Adrenal gland (tissue), 19 donors: ENCODE measurements at places on chromosomes 6 and 20. TPM values are rescaled to one million over a fixed set of nuclear protein-coding genes. Genes with fewer than 3 reads are reported as not detected.

GSTA3 gene
- total RNA-seq: 53.1 TPM

DNA sequence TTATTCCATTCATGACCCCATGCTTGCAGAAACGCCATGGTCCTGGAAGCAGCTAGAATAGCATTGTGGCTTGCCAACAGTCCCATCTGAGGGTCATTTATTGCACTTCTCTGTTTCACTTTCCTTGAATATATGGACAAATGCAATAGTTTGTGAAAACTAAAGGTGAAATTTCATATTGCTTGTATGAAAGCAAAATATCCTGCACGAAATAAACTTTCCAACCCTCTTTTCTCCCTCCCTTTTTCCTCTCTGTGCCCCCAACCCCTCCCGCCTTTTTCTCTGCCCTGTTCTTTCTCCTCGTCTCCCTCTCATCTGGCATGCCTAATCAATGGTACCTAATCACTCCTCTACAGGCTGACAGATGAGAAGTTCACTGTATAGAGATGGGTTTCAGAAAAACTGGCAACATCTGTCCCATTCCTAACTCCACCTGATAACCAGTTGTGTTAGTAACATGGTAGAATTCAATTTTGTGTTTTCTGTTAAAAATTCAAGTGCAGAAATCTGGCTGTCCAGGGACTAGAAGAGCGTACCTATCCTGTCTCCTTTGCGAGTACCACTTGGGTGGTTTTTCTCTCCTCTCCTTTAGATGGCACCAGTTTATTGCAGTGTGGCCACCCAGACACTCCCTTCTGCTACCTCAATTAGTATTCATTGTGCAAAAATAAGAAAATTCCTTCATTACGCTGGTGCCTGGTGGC is 198.6 kb downstream of the FOXA2 start:
- no peak for DNase-seq

GRCh38 chr20:15316556-15316955 is 979.1 kb upstream of the FLRT3 start:
- no peak for DNase-seq

DNA sequence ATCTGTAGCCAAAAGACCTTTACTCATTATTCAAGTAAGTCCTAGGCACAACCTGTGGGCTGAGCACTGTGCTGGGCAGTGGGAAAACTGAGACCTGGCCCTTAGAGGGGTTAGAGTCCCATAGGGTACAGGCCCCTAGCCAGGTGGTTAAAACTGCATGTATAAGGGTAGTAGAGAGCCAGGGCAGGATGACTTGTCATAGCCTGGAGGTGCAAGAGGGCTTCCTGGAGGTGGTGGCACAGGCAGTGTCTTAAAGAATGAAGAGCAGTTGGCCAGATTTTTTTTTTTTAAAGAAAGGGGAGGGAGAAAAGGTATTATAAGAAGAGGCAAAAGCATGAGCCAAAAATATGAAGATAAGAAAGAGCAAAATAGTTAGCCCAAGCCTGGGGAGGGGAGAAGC is 176.6 kb upstream of the KCNK16 start:
- DNase-seq: no peak

DNA sequence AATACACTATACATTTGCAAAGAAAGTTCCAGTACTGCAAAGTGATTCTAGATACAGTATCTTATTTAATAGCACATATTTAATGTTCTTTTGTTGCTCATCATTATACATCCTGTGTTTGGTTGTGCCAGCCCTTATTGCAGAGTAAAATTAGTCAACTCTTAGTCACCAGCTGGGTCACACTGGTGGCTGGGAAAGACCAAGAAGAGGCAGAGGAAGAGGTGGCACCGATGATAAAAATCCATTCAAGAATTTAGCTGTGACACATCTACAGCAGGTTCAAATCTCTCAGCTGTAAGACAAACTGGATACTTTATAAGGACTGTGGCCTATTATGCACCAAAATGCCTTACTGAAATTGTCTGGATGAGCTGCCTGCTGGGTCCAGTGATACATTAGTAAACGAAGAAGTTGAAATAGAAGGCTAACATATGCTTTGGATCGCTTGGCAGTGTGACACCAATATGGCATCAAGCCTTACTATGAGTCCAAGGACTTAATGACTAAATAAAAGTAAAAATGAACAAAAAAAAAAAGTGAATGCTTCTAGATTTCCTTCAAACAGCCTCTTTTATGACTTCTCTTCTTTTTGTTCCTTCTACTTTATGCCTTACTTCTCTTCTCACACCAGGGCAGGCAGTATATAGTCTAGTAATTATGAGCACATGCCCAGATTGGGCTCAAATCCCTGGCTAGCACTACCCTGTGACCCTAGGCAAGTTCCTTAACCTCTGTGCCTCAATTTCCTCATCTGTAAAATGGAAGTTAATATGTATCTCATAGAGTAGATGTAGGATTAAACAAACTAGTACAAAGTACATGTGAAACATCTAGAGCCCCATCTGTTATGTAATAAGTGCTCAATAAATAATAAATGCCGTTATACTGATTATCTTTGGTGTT is 29.4 kb upstream of the RNF8 start:
- no peak for DNase-seq

LRRN4 gene
- total RNA-seq: 0.17 TPM

ATP9A gene
- 17.7 TPM for total RNA-seq

FRK gene
- 1.7 TPM for total RNA-seq

DNA sequence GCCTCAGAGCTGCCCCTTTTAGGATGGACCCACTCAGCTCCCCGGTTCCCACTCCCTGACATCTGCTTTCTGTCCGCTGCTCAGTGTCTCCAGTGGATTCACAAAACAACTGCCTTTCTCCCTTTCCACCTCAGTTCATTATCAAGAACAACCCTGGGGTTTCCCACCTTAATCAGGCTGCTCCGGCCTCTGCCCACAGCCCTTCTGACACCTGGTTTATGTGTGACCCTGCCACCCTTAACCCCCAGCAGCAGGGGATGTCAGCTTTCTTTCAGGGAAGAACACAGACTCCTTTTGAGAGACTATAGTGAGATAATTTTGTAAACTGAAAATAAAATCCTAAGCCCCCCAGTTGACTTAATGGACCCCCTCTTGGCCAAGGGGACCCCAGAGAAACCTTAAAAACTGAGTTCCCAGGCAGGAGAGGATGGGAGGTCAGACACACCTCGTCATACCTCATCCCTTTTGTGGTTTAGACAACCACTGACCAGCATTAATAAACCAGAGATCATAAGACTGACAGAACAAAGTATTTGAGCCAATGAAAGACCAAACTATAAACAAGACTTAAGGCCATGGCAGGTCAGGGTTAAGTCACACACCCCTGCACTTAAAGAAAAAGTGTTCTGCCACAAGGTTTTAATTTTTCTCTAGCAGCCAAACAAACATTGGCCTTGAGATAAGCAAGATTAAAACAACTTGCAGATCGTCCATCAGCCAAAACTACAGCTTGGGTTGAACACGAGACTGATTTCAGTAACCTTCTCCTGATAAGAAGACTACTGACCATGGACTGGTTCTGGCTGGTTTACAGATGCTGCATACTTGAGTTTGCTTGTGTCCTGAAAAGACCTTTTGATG is 42.4 kb upstream of the DDR1 start:
- no peak for DNase-seq

DNA sequence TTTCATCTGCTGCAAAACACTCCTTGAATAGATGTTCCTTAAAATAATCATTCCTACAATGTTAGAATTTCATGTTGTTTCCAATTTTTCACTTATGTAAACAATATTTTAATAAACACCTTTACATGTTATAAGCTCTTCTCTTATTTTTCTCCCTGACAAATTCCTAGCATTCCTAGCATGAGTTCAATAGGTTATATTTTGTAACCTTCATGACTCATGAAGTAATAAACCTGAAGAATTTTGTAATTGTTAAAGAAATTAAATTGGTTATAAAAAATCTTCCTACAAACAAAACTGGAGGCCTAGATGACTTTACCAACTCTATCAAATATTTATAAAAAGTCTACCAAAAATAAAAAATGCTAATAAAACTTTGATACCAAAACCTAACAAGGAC is 66.3 kb downstream of the NT5E start:
- no peak for DNase-seq

CCN6 gene
- total RNA-seq: not detected

SLC22A2 gene
- not detected for total RNA-seq

DNA sequence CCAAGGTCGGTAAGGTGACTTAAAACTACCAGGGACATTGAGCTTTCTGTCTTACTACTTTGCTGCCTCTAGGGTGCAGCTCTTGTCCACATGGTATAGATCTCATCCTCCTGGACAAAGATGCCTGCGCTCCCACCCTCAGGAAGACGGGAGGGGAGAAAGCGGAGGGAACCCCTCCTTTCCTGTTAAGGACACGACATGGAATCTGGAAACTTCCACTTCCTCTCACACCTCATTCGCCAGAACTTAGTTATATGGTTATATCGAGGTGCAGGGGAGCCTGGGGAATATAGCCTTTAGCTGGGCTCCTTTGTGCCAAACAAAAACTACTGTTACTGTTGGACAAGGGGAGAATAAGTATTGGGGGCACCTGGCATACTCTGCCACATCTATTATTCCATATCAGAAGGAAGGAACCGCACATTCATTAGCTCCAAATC is 224.3 kb upstream of the TSHZ2 start:
- DNase-seq: no peak

DNA sequence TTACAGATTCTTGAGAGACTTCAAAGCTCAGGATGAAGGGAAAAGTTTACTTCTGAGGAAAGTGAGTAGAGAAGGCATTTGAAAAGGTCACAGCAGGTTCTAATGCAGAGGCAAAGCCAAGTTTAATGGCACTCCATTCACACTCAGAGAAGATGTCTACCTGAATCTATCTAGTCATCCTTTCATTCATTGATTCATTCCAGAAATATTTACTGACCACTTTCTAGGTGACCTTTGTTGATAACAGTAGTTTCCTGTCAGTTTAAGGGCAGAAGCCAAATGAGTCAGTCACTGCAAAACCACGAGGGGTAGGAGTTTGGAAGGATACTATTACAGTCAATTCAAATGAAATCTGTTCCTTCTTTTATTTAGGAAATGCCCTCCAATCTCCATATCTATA is 30.8 kb downstream of the FBXO5 start:
- no peak for DNase-seq

PRSS16 gene
- not detected for total RNA-seq

- no peak for DNase-seq
Measured at GRCh38 chr6:139355172-139355571, 19.3 kb downstream of the CITED2 start.

DNA sequence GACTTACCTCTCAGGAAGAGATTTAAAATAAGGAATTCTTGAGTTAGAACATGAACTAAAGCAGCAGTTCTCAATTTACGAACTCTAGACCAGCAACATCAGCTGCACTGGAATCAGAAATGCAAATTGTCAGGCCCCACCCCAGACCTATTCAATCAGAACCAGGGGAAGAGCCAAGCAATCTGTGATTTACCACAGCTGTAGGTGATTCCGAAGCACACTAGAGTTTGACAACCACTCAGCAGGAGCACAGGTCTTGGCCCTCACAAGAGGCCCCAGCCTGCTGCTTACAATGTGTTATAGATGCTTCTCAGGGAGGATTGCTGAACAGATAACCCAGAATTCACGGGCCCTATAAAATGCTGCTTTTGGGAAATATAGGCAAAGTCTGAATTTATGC is 279.2 kb downstream of the PTPRK start:
- no peak for DNase-seq

ZBP1 gene
- 0.79 TPM for total RNA-seq

BHLHE23 gene
- total RNA-seq: not detected

GCNT2 gene
- total RNA-seq: 1.8 TPM

CFAP206 gene
- 0.26 TPM for total RNA-seq

- no peak for DNase-seq
Measured at GRCh38 chr20:53662595-53662994, 69.0 kb upstream of the ZNF217 start.

- no peak for DNase-seq
Measured at GRCh38 chr6:133644548-133644891, 244.4 kb upstream of the TCF21 start.

- no peak for DNase-seq
Measured at GRCh38 chr6:21325201-21325856, 268.2 kb upstream of the SOX4 start.

- no peak for DNase-seq
Measured at GRCh38 chr6:583116-583515, 73.8 kb downstream of the HUS1B start.

MYBL2 gene
- 0.81 TPM for total RNA-seq

DNA sequence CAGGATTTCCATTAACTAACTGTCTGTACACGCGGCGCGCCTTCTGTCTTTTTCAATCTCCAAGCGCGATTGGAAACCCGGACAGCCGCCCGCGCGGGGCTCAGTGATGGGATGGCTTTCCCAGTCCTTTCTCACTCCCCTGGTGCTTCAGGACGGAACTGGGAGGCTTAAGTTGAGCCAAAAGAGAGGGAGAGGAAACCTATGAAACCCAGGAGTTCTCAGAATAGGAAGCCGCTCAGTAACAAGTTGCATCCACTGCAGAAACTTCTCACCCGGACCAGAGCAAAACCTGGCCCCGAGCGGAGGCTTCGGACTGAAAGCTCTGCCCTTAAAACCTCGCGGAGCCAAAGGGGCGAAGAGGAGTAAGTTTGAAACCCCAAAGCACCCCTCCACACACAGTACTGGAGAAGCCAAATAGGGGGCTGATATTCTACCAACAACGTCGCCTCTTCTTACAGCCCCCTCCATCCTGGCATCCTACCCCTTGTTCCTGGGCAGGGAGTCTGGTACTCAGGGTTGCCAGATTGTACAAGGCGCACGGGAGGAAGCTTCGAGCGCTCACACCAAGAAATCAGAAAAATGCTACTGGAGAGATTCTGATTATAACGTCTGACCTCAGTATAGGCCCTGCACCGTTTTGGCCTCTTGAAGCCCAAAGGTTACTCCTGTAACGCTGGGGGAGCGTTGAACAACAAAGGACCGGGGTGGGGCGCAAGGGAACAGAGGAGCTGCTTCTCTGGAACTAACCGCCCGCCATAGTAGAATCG is 906 bp upstream of the COL12A1 start:
- no peak for DNase-seq

- no peak for DNase-seq
Measured at GRCh38 chr6:21444711-21445260, 148.8 kb upstream of the SOX4 start.

HAO1 gene
- total RNA-seq: not detected

GRM1 gene
- total RNA-seq: 0.08 TPM
